ENCODE measurements at places on chromosomes 1 and 21.

DNA sequence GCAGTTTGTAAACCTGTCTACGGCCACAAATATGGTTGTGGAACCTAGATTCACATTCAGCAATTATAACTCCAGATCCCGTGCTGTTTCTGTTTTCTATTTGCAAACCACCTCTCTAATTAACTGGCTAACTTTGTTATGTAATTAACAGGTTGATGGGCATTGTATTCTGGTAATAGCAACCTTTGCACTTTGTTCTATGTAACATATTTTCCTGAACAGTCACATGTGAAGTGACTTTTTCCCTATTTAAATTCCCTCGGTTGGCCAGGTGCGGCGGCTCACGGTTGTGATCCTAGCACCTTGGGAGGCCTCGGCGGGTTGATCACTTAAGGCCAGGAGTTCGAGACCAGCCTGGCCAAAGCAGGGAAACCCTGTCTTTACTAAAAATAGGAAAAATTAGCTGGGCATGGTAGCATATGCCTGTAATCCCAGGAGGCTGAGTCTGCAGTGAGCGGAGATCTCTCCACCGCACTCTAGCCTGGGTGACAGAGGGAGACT, 1.4 kb downstream of the ACADM start:
- DNase-seq = no peak

GRCh38 chr1:69139007-69139406, 428.7 kb upstream of the LRRC7 start:
- DNase-seq = no peak

DNA sequence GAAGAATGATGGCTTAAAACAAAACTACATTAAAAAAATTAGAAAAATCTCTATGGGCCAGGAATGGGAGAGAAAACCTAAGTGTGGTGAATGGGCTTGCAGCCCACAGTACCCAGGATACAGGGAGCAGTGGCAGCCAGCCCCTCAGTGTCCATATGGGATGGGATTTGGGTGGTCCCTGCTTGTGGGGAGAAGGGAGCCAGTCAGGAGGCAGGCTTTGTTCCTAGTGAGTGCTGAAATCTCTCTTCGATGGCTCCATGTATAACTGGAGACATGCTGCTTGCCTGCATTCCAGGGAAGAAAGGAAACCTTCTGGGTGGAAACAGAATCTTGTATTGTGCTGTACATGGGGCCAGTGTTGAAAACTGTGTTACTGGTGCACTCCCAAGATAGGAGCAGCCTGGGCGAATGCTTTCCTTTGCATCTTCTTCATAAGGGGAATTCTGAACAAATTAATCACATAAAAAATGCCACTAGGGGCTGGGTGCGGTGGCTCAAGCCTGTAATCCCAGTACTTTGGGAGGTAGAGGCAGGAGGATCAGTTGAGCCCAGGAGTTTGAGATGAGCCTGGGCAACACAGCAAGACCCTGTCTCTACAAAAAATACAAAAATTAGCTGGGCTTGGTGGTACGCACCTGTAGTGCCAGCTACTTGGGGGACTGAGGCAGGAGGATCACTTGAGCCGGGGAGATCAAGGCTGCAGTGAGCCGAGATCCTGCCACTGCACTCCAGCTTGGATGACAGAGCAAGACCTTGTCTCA, 36.0 kb downstream of the PTPRU start:
- no peak for DNase-seq

DNA sequence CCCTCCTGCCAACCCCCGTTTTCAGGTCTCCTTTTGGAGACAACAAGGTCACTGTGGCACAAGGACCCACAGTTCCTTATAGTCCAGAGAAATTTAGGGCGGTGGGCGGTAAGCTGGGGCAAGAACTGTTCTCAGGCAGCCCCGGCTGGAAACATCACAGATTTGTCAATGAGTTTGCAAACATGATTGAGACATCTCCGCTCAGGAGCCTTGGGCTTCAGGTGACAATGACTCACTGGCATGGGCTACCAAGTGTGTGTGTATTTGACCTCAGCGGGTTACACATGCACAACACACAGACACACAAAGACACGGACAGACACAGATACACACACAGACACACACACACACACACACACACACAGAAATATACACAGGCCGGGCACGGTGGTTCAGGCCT, 58.2 kb upstream of the ABCG1 start:
- DNase-seq = no peak

DNA sequence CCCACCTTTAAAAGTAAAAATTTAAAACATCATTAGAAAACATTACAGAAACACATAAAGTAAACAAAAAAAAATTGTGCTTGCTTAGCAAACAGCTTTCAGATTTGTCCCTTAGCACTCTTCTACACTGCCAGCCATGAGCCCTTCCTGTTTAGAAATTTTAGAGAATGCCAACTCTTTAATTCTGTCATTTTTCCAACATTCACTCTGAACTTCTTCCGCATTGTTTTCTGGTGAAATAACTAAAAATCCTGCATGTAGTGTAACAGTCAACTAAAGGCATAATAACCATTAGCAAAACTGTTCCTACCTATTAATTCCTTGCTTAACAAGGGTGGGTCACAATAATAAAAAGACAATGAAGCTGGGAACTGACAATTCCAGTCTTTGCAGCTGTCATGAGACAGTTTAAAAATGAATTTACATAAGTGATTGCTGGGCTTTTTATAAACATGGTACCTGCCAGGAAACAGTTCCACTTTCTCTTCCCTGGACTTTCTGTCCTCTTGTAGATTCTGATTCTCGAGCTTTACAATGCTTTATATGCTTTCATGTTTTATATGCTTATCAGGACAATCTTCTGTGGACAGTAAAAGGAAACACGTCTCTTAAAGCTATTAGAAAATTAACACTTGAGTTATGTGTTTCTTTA, 19.0 kb downstream of the GNG12 start:
- DNase-seq = no peak

Measured in NCI-H1436 treated with DMSO at 0.1 percent for 48 hours (cell line).